ENCODE measurements at places on chromosomes 16 and 17.
A peak's percentile ranks its signal among the peaks of the same experiment; 100 is the strongest.

DNA sequence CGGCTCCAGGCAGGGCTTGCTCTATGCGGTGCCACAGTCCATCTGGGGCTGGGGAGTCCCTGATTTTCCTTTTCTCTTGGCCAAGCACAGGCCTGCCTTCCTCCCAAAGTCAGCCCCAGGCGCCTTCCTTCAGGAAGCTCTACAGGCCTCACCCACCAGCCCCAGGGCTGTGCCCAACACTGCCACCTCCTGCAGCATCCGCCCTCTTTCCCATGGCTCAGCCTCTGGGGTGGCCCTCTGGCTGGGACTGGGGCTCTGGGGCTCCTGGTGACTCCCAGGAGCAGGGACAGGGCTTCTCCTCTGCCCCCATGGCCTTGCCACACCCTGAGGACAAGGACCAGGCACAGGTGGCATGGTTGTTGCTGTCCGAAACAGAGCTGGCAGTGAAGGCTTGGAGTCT is 817 bp downstream of the ITGB4 start:
- no peak for DNase-seq

DNA sequence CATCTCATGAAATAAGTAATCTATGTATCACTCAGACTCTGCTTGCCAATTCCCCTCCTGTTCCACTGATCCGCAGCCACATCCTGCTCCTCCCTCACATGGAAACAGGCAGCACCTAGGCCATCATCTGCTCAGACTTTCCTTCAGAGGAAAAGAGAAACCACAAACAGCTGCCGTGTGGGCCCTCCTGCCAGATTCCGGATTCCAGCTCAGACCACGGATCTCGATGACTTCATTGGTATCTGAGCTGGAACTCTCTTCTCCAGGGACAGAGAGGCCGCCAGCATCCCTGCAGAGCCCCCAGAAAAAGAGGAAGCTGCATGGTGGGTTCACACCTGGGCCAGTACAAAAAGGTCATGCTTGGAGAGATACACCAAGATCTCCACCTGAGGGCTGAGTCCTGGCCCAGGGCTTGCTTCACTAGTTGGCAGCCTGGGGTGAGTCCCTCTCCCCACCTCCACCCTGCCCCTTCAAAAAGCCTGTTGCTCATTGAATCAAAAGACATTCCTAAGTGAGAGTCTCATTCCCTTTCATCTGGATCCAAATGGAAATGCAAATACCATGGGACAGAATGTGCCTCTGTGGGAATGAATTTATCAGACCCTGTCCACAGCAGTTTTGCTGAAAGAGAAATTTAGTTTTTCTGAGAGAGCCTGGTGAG is 47.2 kb downstream of the HOXB1 start:
- peak; percentile 92 for DNase-seq

DNA sequence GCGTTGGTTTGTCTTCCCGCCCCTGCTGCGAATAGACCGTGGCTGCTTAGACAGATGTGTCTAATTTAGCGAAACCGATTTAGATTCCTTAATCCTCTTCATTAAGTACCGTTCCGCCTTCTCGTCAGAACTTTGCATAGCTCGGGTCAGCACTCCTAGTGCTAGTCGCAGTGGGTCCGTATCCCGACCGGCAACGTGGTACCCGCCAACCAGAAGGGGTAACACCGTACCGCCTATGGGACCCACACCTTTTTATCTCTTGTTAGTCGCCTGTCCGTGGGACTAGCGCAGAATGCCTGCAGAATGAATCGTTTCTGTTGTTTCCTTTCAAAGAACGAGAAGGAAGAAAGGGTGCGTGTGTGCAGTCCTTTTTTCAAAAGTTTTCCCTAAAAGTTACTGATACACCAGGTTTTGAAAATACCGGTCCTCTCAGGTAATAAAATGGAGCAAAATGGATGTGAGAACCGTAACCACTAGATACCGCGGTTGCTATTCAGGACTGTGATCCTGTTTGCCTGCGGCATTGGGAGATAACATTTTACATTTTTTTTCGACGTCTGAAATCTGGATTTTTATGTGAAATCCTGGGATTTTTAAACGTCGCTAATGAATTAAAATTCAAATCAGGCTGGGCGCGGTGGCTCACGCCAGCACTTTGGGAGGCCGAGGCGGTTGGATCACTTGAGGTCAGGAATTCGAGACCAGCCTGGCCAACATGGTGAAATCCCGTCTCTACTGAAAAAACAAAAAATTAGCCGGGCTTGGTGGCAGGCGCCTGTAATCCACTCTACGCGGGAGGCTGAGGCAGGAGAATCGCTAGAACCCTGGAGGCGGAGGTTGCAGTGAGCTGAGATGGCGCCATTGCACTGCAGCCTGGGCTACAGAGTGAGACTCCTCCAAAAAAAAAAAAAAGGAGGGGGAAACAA is 998 bp upstream of the SRSF1 start:
- DNase-seq, result no peak

DNA sequence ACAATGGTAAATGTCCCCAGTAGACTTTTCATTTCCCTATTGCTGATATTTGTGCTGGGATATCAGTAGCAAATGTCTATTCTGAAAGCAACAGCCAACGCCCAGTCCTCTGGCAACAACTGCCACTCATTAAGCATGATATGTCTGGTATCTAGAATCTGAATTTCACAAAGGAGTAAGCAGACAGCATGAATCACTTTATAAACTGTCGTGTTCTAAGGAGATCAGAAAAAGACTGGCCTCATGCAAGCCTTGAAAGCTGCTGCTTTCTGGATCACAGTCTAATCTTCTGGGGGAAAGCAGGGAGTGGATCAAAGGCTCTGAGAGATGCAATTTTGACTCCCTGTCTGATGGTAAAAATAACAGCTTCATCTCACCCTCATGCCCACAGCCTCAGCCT is 153.1 kb upstream of the NOG start:
- DNase-seq, result no peak

DNA sequence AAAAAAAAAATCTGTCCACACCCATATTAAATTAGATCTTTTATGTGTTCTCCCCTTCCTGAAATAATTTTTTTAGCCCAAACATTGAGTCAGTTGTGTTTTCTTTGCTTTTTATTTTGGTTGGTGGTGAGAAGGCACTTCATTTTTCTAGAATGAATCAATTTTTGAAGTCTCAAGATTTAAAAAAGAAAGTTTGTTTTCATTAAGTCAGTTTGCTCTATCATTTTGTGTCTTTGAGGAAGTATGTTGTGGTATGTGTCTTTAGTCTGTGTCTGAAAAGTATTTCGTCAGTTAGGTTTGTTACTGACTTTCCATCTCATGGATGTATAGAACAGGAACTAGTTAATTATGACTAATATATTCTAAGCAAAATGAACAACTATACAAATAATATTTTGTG is 3.8 kb downstream of the IGF2BP1 start:
- DNase-seq, result no peak

DNA sequence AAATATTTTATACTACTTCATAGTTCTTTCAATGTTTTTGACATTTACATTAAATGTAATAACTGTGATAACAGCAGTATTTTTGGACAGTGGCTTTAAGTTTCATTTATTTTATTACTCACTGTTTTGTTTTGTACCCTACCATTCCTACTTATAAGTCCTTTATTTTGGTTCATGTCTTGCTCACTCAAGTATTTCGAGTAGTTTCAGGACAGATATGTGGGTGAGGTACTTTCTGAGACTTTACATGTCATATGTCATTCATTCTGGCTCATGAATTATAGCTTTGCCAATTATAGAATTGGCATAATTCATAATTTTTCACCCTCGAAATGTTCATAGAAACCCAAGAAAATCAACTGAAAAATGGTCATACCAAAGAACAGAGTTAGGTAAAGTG is 44.4 kb downstream of the PIK3R5 start:
- DNase-seq, result no peak

DNA sequence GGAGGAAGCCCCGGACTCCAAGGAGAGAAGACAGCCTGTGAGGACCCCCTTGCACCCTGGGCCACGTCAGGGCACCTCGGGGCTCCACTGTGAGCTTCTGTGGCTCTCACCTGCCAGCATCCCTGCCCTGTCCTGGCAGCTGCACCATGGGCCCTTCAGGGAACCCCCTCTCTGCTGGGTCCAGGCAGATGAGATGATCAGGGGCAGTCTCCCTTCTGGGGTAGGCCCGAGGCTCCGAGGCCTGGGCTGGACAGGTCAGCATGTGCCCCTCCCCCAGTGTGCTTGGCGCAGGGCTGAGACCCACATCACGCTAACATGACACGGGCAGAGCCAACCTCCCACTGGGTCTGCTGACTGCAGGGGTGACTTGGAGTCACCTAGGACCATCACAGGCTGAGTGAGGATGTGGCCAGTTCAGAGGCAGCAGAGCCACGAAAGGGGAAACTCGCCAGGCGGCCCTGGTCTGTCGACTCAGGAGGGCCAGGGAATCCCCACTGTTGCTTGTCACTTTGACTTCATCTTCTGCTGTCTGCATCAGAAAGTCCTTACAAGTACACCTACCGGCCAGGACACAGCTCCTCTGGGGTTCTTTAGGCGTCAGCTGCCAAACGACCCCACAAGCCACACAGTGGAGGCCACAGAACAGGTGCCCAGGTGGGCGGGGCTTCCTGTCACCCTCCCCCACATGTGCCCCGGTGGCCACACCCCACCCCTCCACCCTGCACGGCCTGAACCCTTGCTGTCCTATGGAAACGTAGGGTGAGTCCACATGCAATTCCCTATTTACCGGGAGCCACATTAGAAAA is 2.2 kb downstream of the GALNS start:
- DNase-seq, result no peak

- DNase-seq, result peak; percentile 33
Observed at GRCh38 chr17:58577696-58578095, 63.3 kb upstream of the MTMR4 start.

DNA sequence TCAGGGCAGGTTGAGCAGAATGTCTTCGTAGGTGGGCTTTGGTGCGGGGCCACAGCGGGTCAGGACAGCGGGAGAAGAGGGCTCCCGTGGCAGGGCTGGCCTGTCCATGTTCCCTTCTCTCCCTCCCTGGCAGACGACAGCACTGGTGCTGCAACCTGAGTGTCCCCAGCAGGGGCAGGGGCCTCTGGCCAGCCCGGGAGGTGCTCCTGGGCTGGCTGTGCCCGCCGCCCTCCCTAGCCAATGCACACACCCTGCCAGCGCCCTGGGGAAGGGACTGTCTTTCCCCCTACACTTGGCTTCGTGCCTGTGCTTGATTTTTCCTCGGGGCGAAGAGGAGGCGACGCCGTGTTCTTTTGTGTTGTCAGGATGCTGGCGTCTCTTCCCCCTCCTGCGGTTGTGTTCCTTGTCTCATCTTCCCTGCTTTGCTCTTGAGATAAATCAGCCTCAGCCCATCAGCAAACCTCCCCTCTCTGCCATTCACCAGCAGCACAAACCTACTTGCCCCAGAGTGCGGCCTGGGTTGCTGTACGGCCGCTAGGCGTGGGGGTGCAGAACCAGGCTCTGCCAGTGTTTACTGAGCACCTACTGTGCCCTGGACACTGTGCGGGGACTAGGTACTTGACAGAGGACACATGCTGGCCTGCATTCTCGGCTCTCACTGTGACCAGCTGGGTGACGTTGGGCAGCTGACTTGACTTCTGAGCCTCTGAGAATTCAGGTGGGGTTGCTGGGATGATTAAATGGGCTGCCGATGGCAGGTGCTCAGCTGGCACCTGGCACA is 237.3 kb upstream of the CIBAR2 start:
- no peak for DNase-seq

DNA sequence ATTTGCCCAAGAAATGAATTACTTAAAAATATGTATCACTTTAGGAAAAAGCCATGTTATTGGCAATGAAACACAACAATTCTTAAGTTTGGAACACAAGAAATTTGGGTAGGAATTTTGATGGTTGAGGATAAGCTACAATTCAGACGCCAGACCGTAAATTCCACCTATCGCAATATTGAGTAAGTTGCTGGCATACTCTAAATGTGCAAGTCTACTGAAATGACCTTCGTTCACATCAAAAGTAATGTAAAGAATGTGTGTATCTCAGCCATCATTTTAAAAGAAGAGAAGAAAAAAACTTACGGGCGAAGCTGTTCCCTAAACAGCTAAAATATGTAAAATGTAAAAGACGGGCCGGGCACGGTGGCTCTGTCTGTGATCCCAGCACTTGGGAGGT is 33.4 kb downstream of the UBE2G1 start:
- no peak for DNase-seq

GRCh38 chr16:2531371-2531695 is at the start of gene CEMP1:
TSS of gene CEMP1 (minus strand) at chr16:2531408. CDS start at chr16:2531073, 335 bp downstream.
- DNase-seq, result no peak

DNA sequence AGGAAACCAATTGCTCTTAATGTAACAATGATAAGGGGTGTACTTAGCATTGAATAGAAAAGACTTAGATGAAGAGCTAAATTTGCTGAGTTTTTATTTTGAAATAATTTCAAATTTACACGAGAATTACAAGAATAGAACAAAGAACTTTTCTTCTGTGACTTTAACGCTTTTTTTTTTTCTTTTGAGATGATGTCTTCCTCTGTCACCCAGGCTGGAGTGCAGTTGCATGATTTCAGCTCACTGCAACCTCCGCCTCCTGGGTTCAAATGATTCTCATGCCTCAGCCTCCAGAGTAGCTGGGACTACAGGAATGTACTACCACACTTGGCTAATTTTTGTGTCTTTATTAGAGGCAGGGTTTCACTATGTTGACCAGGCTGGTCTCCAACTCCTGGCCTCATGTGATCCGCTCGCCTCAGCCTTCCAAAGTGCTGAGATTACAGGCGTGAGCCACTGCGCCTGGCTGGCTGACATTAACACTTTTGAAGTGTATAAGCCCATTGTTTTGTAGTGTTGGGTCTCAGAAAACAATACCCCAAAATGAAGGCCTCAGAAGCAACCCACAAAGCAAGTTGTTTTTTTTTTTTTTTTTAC is 2.1 kb downstream of the TEN1 start:
- DNase-seq, result no peak

- DNase-seq, result no peak
Observed at GRCh38 chr16:18039931-18040330, 296.6 kb downstream of the NPIPA8 start.
